Calu3 (cell line): ENCODE measurements at places on chromosomes 7 and 10.
A peak's percentile ranks its signal among the peaks of the same experiment; 100 is the strongest.

- no peak for DNase-seq
- peak overlapping the region; percentile 5 for H3K27ac ChIP-seq
- peak overlapping the region; percentile 81 for H3K4me3 ChIP-seq
- H3K4me1 ChIP-seq = peaks cover 37% of the 10 kb centered on the region
- peaks cover 4% of the 10 kb centered on the region for H3K36me3 ChIP-seq
These were observed 1.2 kb upstream of the PLCE1 start for GRCh38 chr10:93992400-93993030.

DNA sequence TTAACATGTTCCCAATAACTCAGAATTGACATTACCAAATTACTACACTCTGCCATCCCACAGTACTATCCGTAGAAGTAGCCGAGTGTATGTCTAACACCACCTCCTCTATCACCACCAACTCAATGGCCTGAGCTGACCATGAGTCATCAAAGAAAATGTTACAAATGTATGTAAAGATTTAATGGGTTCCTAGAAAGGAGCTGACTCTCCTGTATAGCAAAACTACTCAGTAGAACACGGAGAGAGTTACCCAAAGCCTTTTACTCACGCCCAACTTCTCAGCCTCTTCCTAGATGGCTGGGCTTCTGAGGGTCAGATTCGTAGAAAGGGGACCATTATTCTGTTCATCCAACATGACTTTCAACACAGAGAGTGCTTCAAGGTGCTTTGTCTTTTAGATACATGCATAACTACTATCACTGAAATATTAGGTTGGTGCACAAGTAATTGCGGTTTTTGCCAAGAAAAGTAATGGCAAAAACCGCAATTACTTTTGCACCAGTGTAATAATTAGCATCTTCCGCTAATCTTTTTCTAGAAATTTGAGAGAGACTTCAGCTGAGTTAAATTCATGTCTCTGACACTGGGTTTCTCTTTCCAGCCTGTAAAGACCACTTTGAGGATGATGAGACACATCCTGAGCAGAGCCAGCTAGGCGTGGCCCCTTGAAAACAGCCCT lies 24.0 kb upstream of the NANOS1 start:
- peaks cover 11% of the 10 kb centered on the region for H3K4me1 ChIP-seq
- H3K36me3 ChIP-seq = peaks cover 4% of the 10 kb centered on the region
- DNase-seq = no peak
- H3K27me3 ChIP-seq = no peaks in the 10 kb centered on the region
- no peak overlapping the region for H3K4me3 ChIP-seq
- no peak overlapping the region for H3K27ac ChIP-seq

- H3K4me1 ChIP-seq = no peaks in the 10 kb centered on the region
- H3K27me3 ChIP-seq = no peaks in the 10 kb centered on the region
- no peak for DNase-seq
- no peaks in the 10 kb centered on the region for H3K36me3 ChIP-seq
- no peak overlapping the region for H3K27ac ChIP-seq
- no peak overlapping the region for H3K4me3 ChIP-seq
These were observed 86.2 kb downstream of the GPR85 start for GRCh38 chr7:113000316-113001020.

DNA sequence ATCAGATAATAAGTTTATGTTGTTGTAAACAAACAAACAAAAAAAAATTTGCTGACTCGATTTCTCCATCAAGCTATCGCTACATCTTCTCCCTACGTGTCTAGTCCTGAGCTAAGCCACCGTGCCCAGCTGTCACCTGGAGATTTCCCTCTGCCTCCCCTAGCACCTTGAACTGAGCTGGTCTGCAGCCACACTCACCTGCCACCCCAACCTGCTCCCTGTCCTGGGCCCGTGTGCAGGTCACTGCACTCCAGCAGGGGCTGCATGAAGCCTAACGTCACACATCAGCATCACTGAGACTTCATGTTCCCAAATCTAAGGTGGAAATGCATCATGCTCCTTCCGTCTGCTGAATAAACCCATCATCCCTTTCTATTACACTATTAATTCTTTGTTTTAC lies 44.4 kb downstream of the TEX36 start:
- no peak for DNase-seq
- no peaks in the 10 kb centered on the region for H3K36me3 ChIP-seq
- H3K27me3 ChIP-seq = peaks cover 48% of the 10 kb centered on the region
- H3K27ac ChIP-seq = no peak overlapping the region

DNA sequence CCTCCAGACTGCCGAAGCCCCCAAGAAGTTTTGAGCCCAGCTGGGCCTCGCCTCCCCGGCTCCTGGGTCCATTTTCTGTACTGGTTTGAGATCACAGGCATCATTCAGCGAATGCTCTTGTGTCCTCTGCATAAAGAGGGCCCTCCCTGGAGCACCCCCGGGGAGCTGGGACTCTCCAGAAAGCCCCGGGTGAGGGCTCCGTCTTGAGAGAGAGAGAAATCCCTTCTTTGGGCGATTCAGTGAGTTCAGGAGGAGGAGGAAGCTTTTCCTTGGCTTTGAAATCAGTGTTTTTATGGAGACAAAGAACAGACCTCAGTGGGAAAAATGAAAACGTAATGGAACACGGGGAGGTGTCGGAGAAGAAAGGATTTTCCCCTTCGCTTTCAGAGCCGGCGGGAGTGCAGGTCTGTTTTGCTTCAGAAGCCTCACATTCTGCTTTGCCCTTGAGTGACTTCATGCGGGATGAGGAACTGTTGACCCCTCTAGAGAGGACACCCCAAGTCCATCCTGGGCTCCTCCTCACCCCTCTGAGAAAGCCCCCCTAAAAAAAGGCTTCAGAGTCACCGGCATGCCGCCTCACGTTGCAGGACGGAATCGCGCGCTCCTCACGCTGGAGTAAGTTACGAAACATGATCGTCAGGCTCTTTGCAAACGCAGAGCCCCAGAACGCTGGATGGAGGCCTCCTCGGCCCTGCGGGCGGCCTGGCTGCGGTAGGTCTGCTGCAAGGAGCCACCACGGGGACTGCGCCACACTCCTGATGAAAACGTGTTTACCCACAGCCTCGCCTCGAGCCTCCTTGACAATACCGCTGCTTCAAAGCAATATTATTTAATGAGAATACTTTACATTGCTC lies 8.5 kb upstream of the AP5Z1 start:
- peaks cover 76% of the 10 kb centered on the region for H3K36me3 ChIP-seq
- H3K27me3 ChIP-seq = no peaks in the 10 kb centered on the region
- H3K4me1 ChIP-seq = no peaks in the 10 kb centered on the region
- H3K27ac ChIP-seq = no peak overlapping the region

- H3K27me3 ChIP-seq = peaks cover 43% of the 10 kb centered on the region
- peaks cover 5% of the 10 kb centered on the region for H3K4me1 ChIP-seq
These were observed 14.4 kb downstream of the DENND2A start for GRCh38 chr7:140625908-140626868.

DNA sequence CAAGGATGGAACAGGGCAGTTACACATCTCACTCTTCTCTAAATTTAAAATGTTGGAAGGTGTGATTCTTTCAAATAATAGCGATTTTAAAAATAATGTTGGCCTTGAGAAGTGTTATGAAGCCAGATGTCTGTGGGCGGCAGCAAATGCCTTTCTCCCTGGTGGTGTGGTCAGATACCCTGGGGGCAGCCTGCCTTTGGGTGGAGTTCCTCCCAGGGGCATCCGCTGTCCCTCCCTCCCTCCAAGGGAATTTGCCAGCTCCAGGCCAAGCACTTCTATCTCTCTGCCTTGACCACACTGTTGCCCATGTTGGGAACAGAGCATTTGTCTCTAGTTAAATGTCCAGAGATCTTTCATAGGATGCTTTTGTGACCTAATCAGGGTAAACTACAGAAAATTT lies 121.4 kb downstream of the POU6F2 start:
- H3K4me1 ChIP-seq = no peaks in the 10 kb centered on the region
- no peak overlapping the region for H3K27ac ChIP-seq
- no peaks in the 10 kb centered on the region for H3K36me3 ChIP-seq

DNA sequence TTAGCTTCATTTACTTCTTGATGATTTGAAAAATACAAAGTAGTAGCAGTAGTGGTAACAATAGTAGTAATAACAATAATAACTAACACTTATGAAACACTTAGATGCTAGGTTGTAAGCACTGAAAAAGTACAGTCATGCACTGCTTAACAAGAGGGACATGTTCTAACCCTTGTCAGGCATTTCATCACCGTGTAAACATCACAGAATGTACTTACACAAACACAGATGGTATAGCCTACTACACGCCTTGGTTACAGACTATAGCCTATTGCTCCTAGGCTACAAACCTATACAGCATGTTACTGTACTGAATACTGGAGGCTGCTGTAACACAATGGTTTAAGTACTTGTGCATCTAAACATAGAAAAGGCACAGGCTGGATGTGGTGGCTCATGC lies 60.6 kb downstream of the PUS7 start:
- peaks cover 42% of the 10 kb centered on the region for H3K36me3 ChIP-seq
- DNase-seq = no peak
- H3K4me3 ChIP-seq = no peak overlapping the region
- no peak overlapping the region for H3K27ac ChIP-seq
- no peaks in the 10 kb centered on the region for H3K27me3 ChIP-seq
